Karpas-422 (cell line): ENCODE measurements at places on chromosomes 5 and 9. TPM values are rescaled to one million over a fixed set of nuclear protein-coding genes. Genes with fewer than 3 reads are reported as not detected.
A peak's percentile ranks its signal among the peaks of the same experiment; 100 is the strongest.

- DNase-seq, result no peak
- no peak overlapping the region for H3K27ac ChIP-seq
- H3K36me3 ChIP-seq, result no peaks in the 10 kb centered on the region
- no peaks in the 10 kb centered on the region for H3K4me1 ChIP-seq
These were observed 8.0 kb upstream of the SEMA4D start for GRCh38 chr9:89505911-89506310.

Gene BNC2
- total RNA-seq, result not detected in 2 replicates

Gene CER1
- not detected in 2 replicates for total RNA-seq

Gene SLC25A2
- total RNA-seq, result 0.65 and 0.82 TPM in 2 replicates

GRCh38 chr9:37447111-37447510 is 18.1 kb downstream of the ZBTB5 start:
- no peak overlapping the region for H3K4me3 ChIP-seq
- H3K27ac ChIP-seq, result no peak overlapping the region
- no peak for DNase-seq
- H3K27me3 ChIP-seq, result no peaks in the 10 kb centered on the region

DNA sequence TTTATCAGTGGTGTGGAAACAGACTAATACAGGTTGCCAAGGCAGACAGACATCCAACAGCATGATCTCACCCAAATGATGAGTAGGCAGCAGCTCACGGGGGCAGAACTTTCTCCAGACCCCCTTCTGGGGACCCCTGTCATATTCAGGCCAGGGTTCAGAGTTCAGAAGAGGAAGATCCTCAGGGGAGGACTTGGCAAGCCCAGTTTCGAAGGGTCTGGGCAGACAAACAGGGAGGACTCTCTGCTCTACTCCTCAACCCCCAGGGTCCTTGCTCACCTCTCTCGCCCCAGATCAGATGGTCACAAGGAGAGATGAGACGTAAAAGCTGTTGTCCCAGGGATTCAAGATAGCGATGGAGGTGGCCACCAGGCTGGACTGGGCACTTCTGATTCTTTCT is 215.1 kb upstream of the MVB12B start:
- no peaks in the 10 kb centered on the region for H3K4me1 ChIP-seq
- H3K27me3 ChIP-seq, result no peaks in the 10 kb centered on the region
- H3K36me3 ChIP-seq, result no peaks in the 10 kb centered on the region
- no peak overlapping the region for H3K4me3 ChIP-seq
- no peak for DNase-seq
- H3K27ac ChIP-seq, result no peak overlapping the region

- no peaks in the 10 kb centered on the region for H3K36me3 ChIP-seq
- no peak overlapping the region for H3K27ac ChIP-seq
- no peak overlapping the region for H3K4me3 ChIP-seq
- no peak for DNase-seq
These were observed 259.0 kb upstream of the ADRA1B start for GRCh38 chr5:159657298-159657697.

GRCh38 chr5:38722918-38723317 is 122.9 kb upstream of the OSMR start:
- H3K4me1 ChIP-seq, result no peaks in the 10 kb centered on the region
- H3K4me3 ChIP-seq, result no peak overlapping the region
- H3K36me3 ChIP-seq, result no peaks in the 10 kb centered on the region
- no peak for DNase-seq
- no peaks in the 10 kb centered on the region for H3K27me3 ChIP-seq
- H3K27ac ChIP-seq, result no peak overlapping the region

DNA sequence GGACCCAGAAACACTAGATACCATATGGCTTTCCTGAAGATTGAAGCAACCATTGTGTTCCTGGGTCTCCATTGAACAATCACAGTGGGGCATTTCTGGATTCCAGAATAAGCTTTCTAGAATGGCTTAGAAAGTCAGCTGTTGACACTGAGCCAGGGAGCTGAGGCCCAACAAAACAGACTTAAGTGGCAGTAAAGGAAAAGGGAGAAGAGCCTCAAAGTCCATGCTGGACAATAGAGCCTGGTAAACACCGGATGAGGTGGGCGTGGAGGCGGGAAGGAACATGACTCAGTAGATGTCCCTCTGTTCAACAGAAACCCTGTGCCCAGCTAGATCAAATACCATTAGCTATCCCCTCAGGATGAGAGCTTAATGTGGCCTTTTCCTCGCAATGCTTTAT is 14.8 kb downstream of the SPARC start:
- no peak overlapping the region for H3K27ac ChIP-seq
- DNase-seq, result no peak
- no peaks in the 10 kb centered on the region for H3K4me1 ChIP-seq
- no peaks in the 10 kb centered on the region; the same call in 1 of the 2 replicates for H3K27me3 ChIP-seq
- no peak overlapping the region for H3K4me3 ChIP-seq

DNA sequence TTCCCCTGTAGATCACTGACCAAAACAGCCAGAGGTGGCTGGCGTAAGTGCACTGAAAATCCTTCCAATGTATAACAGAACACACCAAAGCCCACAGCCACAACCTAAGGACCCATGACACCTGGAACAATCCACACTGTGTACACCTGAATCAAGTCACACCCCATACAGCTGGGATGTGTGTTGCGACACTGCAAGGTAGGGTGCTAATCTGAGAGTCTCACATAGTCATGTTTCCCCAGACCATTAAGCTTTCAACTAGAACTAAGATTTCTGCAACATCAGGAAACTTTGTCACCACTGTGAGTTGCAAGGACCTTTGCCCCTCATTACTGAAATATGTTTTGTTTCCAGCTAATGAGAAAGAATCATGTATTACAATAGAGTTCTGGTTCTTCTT is 59.4 kb downstream of the MED27 start:
- no peak overlapping the region for H3K4me3 ChIP-seq
- H3K36me3 ChIP-seq, result no peaks in the 10 kb centered on the region
- no peak for DNase-seq
- no peak overlapping the region for H3K27ac ChIP-seq
- peaks cover 10% of the 10 kb centered on the region for H3K4me1 ChIP-seq

DNA sequence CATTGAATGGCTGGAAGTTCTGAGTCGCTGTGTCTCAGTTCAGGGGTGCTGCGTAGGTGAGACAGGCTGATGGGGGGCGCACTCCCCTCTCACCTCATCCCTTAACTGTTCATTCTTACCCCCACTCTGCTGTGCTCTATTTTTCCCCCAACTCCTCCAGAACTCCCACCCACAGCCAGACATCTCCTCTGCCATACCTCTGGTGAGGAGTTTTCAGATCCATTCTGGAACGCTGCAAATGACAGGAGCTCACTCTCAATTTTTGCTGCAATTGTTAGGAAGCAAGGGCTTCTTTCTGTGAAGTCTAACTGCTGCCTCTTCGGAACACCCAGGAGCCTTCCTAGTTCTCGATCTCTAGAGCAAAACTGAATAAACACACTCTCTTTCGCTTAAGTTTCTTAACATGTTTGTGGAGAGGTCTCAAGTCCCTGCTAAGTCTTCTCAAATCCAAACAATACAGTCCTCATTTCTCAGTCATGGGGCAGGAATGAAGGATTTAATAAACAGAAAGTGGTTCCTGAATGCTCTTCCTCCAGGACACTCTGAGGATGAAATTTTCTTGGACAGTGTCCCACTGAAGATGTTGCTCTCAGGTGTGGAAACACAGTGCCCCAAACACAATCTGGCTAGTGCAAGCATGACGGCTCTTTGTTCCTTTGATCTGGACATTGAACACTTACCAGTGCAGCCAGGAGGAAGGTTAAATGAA is 387.7 kb downstream of the KDM4C start:
- no peaks in the 10 kb centered on the region for H3K36me3 ChIP-seq
- peaks cover 14% of the 10 kb centered on the region for H3K4me1 ChIP-seq
- no peak overlapping the region for H3K27ac ChIP-seq
- H3K4me3 ChIP-seq, result no peak overlapping the region

GRCh38 chr9:112787978-112788377 is 37.4 kb downstream of the SNX30 start:
- peak overlapping the region; percentile 94 for H3K27ac ChIP-seq
- H3K27me3 ChIP-seq, result no peaks in the 10 kb centered on the region
- no peaks in the 10 kb centered on the region for H3K36me3 ChIP-seq
- DNase-seq, result no peak

Gene SH3RF2
- total RNA-seq, result not detected in 2 replicates

DNA sequence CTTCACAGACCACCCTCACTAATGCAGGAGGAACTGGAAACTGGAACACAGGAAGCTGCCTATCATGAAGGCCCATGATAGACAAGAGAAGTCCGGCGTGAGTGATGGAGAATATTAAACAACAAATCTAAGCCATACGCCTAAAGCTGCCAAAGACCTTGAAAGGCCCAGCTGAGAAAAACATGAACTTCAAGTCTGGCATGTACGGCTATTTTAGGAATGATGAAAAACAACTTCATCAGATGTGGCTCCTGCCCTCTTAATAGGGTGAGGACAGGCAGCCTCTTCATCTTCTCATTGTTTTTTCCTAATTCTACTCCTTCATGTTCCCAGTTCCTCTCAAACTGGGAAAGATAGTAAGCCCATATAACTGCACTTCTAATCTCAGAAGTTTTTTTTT is 20.3 kb downstream of the FBP1 start:
- no peak overlapping the region for H3K27ac ChIP-seq
- no peak overlapping the region for H3K4me3 ChIP-seq
- no peaks in the 10 kb centered on the region for H3K27me3 ChIP-seq
- DNase-seq, result no peak
- no peaks in the 10 kb centered on the region for H3K36me3 ChIP-seq

Gene RGMB
- total RNA-seq, result 0.94 and 3.1 TPM in 2 replicates

DNA sequence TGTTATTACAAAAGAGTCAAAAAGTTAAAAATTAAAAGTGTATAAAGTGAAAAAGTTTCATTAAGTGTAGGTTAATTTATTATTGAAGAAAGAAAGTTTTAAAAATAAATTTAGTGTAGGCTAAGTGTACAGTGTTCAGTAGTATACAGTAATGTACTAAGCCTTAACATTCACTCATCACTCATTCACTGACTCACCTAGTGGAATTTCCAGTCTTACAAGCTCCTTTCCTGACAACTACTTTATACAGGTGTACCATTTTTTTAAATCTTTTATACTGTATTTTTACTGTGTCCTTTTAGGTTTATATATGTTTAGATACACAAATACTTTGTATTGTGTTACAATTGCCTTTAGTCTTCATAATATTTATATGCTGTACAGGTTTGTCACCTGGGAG is 530.2 kb upstream of the FAM174A start:
- H3K36me3 ChIP-seq, result no peaks in the 10 kb centered on the region
- no peak overlapping the region for H3K27ac ChIP-seq
- no peaks in the 10 kb centered on the region for H3K4me1 ChIP-seq
- H3K4me3 ChIP-seq, result no peak overlapping the region

DNA sequence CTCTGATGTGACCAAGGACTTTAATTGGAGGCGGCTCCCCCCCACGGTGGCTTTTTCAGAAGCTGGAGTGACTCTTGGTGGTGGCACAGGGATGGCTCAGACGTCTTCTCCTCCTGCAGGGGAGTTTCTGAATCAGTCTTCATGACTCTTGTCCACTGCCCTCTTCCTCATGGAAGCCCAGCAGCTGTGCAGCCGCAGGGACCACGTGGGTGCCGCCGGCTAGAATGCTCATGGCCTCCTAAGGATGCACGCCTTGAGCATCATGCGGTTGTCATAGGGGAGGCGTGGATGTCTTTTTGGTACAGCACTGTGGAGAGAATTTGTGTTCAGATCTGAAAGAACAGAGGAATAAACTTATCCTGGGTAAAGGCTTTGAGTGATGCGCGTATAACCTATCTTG is 1.3 kb downstream of the TEX53 start:
- no peak for DNase-seq
- no peak overlapping the region for H3K4me3 ChIP-seq
- H3K27me3 ChIP-seq, result no peaks in the 10 kb centered on the region
- no peak overlapping the region for H3K27ac ChIP-seq
- H3K36me3 ChIP-seq, result no peaks in the 10 kb centered on the region

- H3K4me1 ChIP-seq, result no peaks in the 10 kb centered on the region
- no peaks in the 10 kb centered on the region for H3K36me3 ChIP-seq
These were observed 127.6 kb upstream of the NMUR2 start for GRCh38 chr5:152532714-152533113.

GRCh38 chr9:133604856-133605255 is 4.3 kb downstream of the FAM163B start:
- no peaks in the 10 kb centered on the region for H3K27me3 ChIP-seq
- no peak overlapping the region for H3K4me3 ChIP-seq
- H3K4me1 ChIP-seq, result peaks cover 14% of the 10 kb centered on the region
- no peaks in the 10 kb centered on the region for H3K36me3 ChIP-seq
- DNase-seq, result peak; percentile 61

- peaks cover 25% of the 10 kb centered on the region for H3K4me1 ChIP-seq
- no peaks in the 10 kb centered on the region for H3K27me3 ChIP-seq
- no peak overlapping the region for H3K4me3 ChIP-seq
- no peak for DNase-seq
- no peak overlapping the region for H3K27ac ChIP-seq
These were observed 52.5 kb upstream of the NCS1 start for GRCh38 chr9:130119519-130120298.

GRCh38 chr5:126806-127205 is 34.8 kb downstream of the PLEKHG4B start:
- no peaks in the 10 kb centered on the region for H3K4me1 ChIP-seq
- H3K27me3 ChIP-seq, result 0 out of 2 replicates have a peak, but pooled peaks cover 5% of the 10 kb centered on the region
- H3K4me3 ChIP-seq, result no peak overlapping the region
- H3K27ac ChIP-seq, result no peak overlapping the region
- H3K36me3 ChIP-seq, result no peaks in the 10 kb centered on the region

Gene PCDHAC1
- not detected in 2 replicates for total RNA-seq

DNA sequence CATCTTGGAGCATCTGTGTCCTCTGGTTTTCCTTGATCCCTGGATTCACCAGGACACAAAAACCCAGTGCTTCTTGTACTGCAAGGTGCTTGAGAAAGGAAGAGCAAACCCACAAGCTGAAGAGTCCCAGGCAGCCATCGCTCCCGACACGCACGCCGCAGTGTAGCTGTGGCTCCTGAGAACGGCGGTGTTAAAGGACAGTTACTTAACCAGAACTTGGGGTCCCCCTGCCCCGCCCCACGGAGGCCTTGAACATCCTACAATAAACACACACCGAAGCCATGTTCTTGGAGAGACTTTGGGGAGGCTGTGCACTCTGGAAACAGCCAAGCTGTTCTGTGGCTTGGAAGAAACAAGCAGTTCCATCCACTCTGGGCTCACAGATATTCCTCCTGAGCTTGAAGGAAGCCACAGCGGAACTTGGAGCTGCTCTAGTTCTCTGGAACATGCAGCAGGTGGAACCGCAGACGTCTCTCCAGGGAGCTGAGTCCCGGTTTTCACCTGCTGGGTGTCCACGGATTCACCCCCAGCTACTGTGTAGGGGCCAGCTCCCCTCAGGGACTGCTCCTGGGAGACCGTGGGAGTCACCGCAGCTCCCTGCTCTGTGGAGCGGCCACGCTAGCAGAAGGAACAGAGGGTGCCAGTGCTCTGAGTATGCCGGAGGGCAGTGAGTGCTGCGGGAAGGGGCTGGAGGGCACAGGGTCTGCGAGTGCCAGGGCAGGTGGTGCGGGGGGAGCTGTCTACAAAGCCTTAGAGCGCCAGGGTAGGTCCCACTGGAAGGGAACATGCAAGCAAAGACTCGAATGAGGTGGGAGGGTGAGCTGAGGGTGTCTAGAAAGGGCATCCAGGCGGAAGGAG is 107.3 kb downstream of the ADAMTS2 start:
- no peaks in the 10 kb centered on the region for H3K27me3 ChIP-seq
- no peak for DNase-seq
- no peaks in the 10 kb centered on the region for H3K36me3 ChIP-seq
- H3K4me3 ChIP-seq, result no peak overlapping the region
- no peak overlapping the region for H3K27ac ChIP-seq

GRCh38 chr5:16877267-16877935 is 58.7 kb downstream of the MYO10 start:
- H3K4me1 ChIP-seq, result no peaks in the 10 kb centered on the region
- H3K4me3 ChIP-seq, result no peak overlapping the region
- no peaks in the 10 kb centered on the region for H3K27me3 ChIP-seq
- H3K36me3 ChIP-seq, result no peaks in the 10 kb centered on the region
- no peak for DNase-seq

Gene EFNA5
- not detected in 2 replicates for total RNA-seq
